ENCODE measurements at places on chromosomes 6 and 20. TPM values are rescaled to one million over a fixed set of nuclear protein-coding genes. Genes with fewer than 3 reads are reported as not detected.

- peak; percentile 65 for DNase-seq
Observed at GRCh38 chr6:25556516-25556915, 95.5 kb upstream of the SCGN start.

DNA sequence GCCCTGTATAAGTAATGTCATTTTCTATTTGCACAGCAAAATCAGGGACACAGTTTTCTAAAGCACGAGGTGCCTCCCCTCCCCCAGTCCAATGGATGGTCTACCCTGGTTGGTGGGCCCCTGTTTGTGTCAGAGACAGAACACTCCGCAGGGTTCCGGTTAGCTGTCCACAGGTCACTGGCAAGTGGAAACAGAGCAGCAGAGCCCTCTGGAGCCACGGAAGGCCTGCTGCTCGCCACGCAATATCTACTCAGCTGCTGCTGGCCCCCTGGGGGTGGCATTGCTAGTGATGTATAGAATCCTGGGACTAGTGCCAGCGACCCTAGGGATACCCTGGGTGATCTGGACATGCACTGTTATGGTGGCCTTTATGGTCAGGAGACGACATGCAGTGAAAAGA, 50.4 kb downstream of the RIN2 start:
- no peak for DNase-seq

- no peak for DNase-seq
Observed at GRCh38 chr20:47350181-47350550, 6.3 kb downstream of the ZMYND8 start.

DNA sequence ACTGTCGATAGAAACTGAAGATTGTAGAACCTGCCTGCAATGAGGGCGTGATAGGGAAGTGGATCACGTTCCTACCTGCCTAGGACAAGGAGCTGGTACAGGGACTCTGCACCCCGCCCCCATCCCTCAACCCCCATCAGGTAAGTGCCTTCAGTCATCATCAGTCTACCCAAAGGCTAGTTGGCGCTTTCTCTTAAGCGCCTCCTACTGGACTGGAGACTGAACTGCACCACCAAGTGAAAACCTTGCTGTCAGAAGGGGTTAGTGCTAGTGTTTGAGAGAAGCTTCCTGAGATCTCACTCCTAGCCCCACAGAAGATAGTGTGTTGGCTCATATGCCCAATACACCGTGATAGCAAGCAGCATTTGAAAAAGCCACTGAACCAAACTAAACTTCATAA, 706.5 kb upstream of the MAN1A1 start:
- no peak for DNase-seq

- DNase-seq = no peak
Observed at GRCh38 chr6:16747232-16748024, 13.8 kb downstream of the ATXN1 start.

DNA sequence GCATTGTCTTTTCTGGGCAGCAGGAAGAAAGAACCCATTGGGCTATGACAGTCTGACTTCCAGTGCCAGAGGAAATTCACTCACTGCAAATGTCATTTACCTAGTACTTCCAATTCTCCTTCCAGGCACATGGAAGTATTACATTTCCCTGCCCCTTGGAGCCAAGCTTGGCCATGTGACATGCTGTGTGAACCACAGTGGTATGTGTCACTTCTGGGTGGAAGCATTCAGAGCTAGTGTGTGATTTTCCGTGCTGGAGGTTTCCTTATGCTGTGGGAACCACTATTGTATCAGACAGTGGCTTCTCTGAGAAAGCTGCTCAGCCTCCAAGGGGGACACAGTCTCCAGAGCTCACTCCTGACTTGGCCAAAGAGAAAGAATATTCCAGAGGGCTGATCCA, 387.6 kb downstream of the CDC5L start:
- no peak for DNase-seq

DNA sequence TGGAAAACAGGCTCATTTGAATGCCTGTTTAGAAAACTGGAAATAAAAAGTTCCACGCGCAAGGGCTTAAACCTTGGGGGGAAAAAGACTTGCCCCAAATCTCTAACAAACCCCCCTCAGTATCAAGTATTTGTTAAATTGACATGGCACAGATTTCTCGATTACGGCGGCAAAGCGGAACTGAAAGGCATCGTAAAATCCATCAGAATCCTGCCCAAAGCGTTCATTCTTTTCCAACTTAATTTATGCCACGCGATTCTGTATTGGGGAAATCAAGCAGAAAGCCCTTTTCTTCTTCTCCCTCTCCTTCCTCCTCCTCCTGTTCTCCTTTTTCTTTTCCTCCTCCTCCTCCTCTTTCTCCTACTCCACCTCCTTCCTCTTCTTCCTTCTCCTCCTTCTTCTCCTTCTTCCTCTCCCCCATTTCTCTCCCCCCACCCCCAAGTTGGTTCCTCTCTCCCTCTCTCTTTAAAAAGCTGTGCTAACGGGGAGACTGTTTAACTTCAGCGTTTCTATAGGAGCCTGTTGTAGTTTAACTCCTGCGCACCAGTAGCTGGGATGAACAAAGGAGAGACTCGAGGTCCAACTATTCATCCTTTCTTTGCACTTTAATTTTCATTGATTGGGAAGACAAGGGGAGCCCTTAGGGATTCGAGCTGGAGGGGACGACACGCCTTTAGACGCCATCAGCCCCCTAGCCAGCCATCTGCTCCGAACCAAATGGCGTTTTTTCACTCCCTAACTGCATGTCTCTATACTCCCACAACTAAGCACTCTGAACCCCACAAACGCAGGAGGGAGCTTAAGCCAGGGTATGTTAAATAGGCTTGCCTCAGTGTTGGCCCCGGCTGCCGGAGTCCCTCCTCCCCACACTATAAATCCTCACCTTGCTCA, 2.7 kb upstream of the DLL1 start:
- no peak for DNase-seq

DNA sequence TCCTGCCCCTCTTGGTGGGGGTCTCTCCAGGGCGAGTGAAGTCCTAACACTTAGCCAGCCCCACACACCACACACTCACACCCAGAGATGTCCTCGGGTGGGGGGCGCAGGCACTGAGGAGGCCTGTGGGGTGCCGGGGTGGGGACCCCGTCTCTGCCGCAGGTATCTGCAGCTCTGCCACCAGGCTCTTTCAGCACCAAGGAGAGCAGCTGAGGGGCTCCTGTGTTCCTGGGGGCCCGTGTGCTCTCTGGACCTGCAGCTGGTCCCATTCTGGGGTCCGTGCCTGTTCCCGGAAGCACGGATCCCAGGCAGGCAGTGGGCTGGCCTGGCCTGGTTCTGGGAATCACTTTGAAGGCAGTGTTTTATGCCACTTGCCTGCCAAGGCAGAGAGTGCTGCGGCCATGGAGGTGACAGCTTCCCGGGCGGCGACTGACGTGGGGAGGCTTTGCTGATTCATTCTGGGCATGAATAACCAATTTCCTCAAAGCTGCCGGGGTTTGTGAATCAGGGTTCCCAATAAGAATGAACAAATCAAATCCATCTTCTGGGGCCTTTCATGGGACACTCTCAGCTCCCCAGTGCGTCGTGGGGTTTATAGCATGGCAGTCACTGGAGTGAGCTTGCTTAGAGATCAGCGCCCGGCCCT, 54.4 kb upstream of the SLCO4A1 start:
- DNase-seq = no peak

DNA sequence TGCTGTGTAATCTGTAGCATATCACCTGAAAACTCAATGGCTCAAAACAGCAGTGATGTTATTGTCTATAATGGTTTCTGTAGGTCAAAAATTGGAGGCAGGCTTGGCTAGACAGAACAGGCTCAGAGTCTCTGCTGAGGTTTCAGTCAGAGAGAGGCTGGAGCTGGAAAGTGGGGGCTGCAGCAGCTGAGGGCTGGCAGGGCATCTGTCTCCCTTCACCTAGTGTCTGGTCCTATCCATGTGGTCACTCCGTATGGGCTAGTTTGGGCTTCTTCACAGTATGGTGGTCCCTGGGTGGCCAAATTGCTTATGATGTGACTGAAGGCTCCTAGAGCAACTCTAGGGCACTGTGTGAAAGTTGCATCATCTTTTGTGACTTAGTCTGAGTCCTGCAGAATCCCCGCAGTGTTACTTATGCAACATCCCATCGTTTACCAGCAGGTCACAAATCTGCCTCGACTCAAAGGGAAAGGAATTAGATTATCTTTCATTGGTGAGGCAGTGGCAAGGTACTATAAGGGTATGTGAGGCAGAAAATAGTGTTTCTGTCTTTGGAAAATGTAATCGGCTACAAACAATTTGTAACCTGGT, 497.0 kb downstream of the EPHA7 start:
- DNase-seq = no peak

- no peak for DNase-seq
Observed at GRCh38 chr6:2507521-2508037, 243.1 kb downstream of the MYLK4 start.

DNA sequence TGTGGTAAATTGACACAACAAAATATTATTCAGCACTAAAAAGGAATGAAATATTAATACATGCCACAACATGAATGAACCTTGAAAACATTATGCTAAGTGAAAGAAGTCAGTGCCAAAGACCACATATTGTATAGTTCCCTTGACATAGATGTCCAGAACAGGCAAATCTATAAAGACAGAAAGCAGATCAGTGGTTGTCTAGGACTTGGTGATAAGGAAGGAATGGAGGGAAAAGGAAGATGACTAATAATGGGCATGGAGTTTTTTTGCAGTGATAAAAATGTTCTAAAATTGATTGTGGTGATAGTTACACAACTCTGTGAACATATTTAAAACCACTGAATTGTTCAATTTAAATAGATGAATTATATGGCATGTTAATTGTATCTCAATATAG, 32.5 kb downstream of the TBX18 start:
- no peak for DNase-seq

- no peak for DNase-seq
Observed at GRCh38 chr6:92364948-92365541, 1054.3 kb downstream of the EPHA7 start.

DNA sequence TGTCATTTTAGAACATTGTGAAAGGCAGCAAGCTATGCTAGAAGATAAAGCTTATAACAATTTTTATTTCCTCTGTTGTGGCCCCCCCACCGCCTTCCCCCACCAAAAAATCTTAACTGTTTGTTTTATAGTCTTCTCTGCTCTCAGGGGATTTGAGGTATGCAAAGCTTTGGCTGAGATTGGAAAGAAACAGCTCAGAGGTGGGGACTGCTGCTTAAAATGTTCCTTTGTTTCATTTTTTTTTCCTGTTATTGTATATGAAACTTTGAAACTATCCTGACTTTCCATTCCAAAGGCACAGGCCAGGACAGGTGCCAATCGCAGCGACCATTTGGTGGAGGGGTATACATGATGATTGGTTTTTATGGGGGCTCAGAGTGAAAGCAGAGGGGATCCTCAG, 114.7 kb upstream of the PHACTR1 start:
- no peak for DNase-seq

DNA sequence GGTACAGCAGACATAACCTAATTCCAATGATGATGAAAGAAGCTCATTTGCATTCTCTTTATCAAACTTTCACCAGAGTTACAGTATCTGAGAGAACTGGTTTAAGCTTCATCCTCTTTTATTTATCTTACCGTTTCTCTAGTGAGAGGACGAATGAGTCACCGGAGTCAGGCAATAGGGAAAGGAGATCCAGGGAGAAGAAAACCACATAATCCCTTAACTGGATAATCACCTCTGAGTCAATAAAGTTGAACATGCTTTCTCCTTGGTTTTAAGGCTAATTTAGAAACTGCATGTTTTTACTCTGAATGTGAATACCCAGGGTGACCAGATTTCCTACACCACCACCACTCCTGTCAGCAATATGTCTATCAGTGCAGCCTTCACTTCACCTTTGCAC, 313.7 kb upstream of the TBX18 start:
- DNase-seq = no peak

DNA sequence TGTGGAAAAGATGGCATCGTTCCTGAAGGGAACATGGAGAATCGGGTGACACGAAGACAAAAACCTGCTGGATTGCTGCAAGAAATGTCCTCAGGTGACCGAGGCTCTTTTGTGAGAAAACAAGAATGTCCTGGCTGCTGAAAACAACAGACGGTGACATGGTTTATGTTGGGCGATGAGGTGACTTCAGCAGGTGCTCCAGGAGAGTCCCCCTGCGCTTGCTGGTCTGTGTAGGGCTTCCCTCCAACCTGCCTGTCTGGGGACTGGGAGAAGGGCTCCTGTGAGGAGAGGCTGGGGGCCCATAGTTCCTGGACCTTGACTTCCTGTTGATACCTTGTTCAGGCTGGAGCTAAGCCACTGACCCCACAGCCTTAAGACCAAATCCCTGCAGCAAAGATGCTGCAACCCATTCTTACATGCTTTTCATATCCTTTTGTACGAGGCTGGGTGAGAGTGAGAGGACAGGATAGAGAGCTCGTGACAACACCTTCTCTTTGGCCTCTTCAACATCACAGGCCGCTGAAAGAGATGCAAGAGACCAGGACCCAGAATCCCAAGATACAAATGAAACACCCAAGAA, 134.8 kb downstream of the CD83 start:
- no peak for DNase-seq

DNA sequence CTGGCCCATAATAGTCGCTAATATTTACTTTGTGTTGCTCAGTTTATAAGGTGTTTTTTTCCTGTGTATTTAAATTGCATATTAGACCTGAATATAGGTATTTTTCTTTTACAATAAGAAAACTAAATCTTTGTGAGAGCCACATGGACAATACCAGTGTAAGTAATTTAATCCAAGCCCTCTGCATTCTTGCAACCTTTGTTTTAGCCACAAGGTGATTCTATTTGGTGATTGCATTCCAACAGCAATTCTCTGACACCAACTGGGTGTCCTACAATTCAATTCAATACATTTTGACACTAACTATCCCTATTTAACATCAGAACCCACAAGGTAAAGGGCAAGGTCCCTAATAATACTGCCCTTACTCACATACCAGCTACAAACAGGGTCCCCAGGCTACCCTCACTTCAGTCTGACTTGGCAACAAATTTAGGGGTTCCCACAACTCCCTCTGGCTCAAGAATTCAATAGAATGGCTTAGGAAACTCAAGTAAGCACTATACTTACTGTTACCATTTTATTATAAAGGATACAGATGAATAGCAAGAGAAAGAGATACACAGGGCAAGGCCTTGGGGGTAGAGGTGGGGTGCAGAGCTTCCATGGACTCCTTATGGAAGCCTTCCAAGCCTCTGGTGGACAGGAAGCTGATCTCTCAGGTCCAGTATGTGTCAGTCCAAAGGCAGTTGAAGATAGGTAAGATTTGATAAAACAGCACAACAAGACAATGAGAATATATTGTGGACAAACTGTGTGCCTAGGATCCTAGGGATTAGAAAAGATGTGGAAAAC, 169.3 kb downstream of the CD83 start:
- DNase-seq = no peak

DNA sequence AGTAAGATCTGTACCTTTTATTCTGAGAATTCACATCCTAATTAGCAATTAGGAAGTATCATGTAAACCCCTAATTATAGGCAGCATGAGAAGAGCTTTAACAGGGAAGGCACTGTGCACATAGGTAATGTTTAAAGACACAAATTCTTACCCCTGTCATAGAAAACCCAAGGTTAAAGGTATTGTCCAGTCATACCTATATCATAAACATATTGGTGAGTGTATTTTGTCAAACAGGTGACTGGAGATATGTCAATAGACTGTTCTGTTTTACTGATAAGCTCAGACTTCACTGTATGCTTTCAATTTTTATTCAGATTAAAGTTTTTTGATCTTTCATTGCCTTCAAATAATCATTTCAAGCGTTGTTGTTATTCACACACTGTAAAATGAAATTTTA, 43.8 kb downstream of the LGSN start:
- no peak for DNase-seq

Gene SLC17A1
- polyA plus RNA-seq = 24.6 TPM

Gene SOBP
- polyA plus RNA-seq = 12.0 TPM

Gene WFDC5
- not detected for polyA plus RNA-seq

Gene PRSS35
- 36.7 TPM for polyA plus RNA-seq

Gene PSMF1
- polyA plus RNA-seq = 123 TPM
